Neural cell (in vitro differentiated cells): ENCODE measurements at places on chromosomes 11 and 22. TPM values are rescaled to one million over a fixed set of nuclear protein-coding genes. Genes with fewer than 3 reads are reported as not detected.

Gene RCOR2
- polyA plus RNA-seq = 41.5 and 51.0 TPM in 2 replicates

Gene CASP1
- not detected in 2 replicates for polyA plus RNA-seq

Gene CCDC116
- polyA plus RNA-seq = 0.28 and 1.1 TPM in 2 replicates

Gene TRIM68
- 14.7 and 15.3 TPM in 2 replicates for polyA plus RNA-seq

Gene UBQLN3
- not detected in 2 replicates for polyA plus RNA-seq

Gene WT1
- polyA plus RNA-seq = not detected in 2 replicates
